ENCODE measurements at places on chromosomes 1 and 21. TPM values are rescaled to one million over a fixed set of nuclear protein-coding genes. Genes with fewer than 3 reads are reported as not detected.

TCHH gene
- not detected for total RNA-seq

HES2 gene
- total RNA-seq, result under 0.01 TPM

CYP4A22 gene
- total RNA-seq, result not detected

TMOD4 gene
- not detected for total RNA-seq

S100A7A gene
- total RNA-seq, result not detected

TLR5 gene
- not detected for total RNA-seq

NEK2 gene
- total RNA-seq, result 17.9 TPM

BCL2L15 gene
- 0.11 TPM for total RNA-seq

SYCP1 gene
- total RNA-seq, result not detected

CYP4A11 gene
- not detected for total RNA-seq

GBP5 gene
- total RNA-seq, result not detected

KLHDC8A gene
- not detected for total RNA-seq

ALPL gene
- total RNA-seq, result 4.2 TPM

CLDN8 gene
- not detected for total RNA-seq

CFHR1 gene
- 0.25 TPM for total RNA-seq

CBS gene
- total RNA-seq, result 138 TPM

NBPF20 gene
- 4.2 TPM for total RNA-seq

KDF1 gene
- total RNA-seq, result not detected

PRMT2 gene
- 175 TPM for total RNA-seq

CACHD1 gene
- 2.8 TPM for total RNA-seq

PDC gene
- total RNA-seq, result not detected

Measured in uterine smooth muscle cell (primary cell).